ENCODE measurements at places on chromosomes 12 and 14. TPM values are rescaled to one million over a fixed set of nuclear protein-coding genes. Genes with fewer than 3 reads are reported as not detected.

DNA sequence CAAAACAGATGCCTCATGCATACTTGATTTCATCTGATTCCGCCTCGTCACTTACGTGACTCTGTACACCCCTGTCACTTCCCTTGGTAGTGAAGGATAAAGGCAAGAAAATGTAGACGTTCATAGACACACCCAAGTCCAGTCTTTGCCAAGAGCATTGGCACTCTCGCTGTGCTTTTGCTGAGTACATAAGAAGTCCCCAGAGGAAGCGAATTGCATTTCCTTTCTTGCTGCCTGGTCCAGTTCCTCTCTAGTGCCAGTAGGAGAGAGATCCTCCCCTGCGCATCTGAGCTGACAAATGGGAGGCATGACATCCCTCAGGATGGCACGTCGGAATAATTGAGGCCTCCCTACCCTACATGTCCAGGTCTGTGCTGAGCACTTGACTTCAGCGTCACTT, 21.3 kb upstream of the RIN3 start:
- DNase-seq: no peak

MYF5 gene
- not detected for total RNA-seq

DNA sequence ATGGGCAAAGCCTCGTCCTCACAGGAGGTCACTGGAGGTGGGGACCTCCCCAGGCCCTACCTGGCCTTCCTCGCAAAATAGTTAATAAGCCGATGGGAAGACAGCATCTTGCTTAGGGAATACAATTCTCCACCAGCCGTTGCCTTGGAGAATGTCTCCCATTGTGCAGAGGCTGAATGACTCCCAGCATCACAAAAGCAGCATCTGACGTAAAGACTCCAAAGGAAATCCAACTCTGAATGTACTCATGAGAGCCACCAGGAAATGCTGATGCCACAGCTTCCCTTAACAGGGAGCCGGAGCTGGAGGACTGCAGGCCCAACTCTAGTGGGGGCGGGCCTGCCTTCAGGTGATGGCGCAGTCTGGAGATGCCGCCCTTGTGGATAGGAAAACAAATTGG, 15.5 kb downstream of the CCDC63 start:
- DNase-seq: no peak

GRCh38 chr14:78399316-78399889, 229.2 kb downstream of the NRXN3 start:
- peak; percentile 42 for DNase-seq

MMP19 gene
- total RNA-seq: 0.20 TPM

DNA sequence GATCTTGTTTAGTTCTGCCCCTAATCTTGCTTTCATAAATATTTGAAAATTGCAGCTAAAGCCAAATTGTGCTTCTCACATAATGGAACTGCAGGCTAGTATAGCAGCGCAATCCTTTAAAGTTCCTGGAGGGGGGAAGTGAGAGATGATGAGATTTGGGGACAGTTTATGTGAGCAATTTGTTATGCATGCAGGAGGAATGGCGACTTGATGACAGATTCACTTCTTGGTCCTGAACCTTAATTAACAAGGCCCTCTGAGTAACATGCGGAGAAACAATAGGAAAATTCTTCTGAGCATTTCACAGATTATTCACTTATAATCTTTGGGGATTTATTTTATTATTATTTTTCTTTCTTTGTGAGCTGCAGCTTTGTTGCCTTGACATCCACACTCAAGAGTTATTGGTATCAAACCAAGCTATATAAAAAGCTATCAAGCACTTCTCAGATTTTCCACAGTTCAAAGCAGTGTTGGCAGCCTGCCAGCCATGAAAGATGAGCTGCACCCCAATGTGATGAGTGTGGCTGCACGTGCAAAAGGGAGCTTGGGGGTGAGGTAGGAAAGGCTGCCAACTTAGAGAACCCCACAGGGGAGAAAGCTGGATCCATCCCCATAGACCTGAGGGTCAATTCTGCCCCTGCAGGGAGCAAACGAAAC, 1662.2 kb upstream of the FLRT2 start:
- DNase-seq: no peak

GRCh38 chr12:101963697-101964096, 86.3 kb downstream of the DRAM1 start:
- DNase-seq: no peak

All from spinal cord (tissue), 10 donors.